ENCODE measurements at places on chromosomes 2 and 18.

DNA sequence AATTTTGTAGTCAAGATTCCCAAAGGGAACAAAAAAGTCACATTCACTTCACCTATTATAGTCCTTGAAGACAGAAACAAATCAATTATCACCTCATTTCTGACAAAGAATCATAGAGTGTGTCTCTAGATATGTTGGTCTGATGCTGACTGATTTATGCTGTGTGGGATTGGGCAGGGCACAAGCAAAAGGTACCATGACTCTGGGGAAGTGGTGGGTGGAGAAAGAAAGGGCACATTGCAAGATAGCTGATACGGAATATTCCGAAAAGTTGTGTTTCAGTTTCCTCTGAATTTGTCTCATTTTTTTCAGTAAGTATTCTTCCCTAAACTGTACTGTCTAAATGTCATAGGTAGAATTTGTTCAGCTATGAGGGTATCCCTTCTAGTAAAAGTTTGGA is 268.0 kb downstream of the MREG start:
- no peak for DNase-seq

DNA sequence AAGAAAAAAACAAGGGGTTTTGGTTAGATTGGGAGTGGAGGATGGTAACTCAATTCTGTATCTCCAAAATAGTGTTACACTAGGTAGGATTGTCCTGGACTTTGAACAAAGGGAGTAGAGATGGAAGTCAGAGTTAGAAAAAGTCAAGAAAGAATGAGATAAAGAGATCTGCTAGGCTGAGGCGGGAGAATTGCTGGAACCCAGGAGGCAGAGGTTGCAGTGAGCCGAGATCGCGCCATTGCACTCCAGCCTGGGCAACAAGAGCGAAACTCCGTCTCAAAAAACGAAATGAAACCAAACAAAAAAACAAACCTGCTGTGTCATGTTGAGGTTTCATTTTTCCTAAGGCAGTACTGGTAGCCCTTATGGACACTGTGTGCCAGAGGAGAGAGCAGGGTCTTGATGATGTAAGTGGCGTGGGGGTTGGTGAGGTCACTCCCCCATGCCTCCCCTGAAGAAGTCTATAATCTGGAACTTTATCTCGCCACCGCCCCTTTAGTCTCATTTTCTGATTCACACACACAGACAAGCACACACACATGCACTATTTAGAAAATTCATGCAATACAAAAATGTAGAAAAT is 10.5 kb downstream of the DRC1 start:
- DNase-seq, result no peak

- peak; percentile 5 for DNase-seq
These were observed 24.6 kb downstream of the ARL6IP6 start for GRCh38 chr2:152743002-152743401.

- no peak for DNase-seq
These were observed 143.5 kb downstream of the AGPS start for GRCh38 chr2:177535958-177536504.

- no peak for DNase-seq
These were observed 427.3 kb downstream of the TSN start for GRCh38 chr2:122182616-122183355.

GRCh38 chr18:13813271-13813849 is 10.6 kb upstream of the MC5R start:
- DNase-seq, result no peak

DNA sequence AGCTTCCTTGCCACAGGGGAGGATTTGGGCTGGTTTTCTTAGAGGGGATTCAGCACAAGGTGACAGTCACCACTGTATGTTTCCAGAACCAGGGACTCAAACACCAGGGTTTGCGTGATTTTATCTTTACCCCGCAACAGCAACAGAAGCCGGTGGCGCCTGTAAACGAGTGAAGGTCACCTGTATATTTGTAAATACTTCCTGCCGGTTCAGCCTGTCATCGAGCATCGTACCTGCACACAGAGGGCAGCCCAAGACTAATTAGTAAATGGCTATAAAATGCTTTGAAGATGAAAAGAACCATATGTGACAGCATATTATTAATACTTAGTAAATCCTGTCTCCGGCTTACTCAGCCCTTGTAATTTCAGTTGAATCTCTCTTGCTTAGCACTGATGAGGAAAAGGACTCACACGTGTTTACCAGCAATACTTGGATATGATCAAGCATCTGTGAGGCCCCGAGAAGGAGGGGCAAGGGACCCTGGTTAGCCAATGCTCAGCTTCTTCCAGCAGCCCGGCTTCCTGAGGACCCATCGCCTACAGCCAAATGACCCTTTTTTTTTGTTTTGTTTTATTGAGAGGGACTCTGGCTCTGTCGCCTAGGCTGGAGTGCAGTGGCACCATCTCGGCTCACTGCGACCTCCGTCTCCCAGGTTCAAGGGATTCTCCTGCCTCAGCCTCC is 51.3 kb upstream of the FOSL2 start:
- DNase-seq, result no peak

DNA sequence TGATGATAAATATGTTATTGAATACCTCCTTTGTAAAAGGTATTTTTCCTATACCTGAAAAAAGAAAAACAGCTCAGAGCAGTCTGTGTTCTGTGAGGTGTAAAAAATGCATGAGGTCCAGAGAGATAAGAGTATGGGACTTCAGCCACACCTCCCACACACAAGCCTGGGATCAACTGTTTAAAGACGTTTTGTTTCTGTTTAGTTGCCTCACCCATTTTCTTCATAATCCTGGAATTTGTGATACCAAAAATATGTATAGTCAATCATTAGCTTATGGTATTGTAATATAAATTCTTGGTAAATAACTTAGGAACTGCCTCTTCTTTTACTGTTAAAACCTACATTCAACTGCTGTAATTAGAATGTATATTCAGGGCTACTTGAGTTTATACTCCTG is 1322.9 kb upstream of the TMEFF2 start:
- no peak for DNase-seq

GRCh38 chr2:43110442-43110871 is 115.9 kb downstream of the ZFP36L2 start:
- no peak for DNase-seq

- DNase-seq, result no peak
These were observed 744.9 kb downstream of the ERBB4 start for GRCh38 chr2:211793690-211794089.

GRCh38 chr2:189441709-189442074 is 418 bp downstream of the WDR75 start:
- DNase-seq, result no peak

DNA sequence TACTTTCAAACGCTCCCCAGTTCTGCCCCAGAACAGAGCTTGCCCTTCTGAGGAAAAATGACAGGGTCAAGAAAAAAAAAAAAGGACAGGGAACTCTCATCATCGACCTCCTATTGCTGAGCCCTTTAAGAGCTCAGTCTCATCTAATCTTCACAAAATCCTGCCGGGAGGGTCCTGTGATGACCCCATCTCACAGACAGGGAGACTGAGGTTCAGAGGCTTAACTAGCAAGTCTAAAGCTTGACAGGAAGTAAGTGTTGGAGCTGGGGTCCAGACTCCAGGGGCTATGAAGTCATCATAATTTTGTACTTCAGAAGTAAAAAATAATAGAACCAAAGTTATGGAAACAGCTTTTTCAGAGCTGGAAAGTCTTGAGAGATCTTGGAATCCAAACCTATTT is 171.1 kb upstream of the MYCN start:
- DNase-seq, result no peak

DNA sequence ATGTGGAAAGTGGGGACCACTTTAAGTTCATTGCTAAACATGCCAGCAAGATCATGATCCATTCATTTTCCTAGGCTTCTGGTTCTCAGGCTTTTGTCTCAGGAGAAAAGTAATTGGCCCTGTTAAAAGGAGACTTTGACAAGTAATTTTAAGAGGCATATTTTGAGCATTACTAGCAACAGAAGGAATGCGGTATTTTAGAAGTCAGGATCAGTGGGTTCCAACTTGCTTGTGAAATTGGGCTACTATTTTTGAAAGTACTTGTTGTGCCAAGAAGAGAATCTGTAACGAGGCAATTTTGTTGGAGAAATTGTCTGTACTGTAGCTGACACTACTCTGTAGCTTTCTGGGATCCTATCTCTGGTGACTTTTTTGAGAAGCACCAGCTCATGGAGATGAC is 59.4 kb downstream of the CERS6 start:
- no peak for DNase-seq

DNA sequence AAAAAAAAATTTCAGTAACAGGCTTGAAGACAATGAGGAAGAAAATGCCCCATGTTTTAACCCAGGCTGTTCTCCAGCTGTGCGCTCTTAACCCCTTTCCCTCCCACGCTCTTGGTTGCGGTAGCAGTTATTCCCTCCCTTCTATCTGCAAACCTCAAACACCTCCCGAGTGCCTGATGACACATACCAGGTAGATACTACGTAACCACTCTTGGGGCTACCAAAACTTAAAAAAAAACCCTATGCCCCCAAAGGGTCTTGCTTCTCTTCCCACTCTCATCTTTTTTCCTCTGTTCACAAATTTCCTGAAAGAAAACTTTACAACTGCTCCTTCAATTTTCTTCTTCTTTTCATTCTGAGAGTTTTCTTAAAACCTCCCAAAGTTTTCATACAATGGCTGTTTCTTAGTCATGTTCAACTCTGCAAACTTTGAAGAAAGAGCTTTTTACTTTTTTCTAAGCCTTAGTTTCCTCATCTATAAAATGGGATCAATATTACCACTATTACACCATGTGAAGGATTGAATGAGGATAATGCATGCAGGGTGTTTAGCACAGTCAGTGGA is 4.9 kb upstream of the DRC1 start:
- DNase-seq, result no peak

GRCh38 chr18:24413148-24413547 is 13.3 kb upstream of the IMPACT start:
- no peak for DNase-seq

DNA sequence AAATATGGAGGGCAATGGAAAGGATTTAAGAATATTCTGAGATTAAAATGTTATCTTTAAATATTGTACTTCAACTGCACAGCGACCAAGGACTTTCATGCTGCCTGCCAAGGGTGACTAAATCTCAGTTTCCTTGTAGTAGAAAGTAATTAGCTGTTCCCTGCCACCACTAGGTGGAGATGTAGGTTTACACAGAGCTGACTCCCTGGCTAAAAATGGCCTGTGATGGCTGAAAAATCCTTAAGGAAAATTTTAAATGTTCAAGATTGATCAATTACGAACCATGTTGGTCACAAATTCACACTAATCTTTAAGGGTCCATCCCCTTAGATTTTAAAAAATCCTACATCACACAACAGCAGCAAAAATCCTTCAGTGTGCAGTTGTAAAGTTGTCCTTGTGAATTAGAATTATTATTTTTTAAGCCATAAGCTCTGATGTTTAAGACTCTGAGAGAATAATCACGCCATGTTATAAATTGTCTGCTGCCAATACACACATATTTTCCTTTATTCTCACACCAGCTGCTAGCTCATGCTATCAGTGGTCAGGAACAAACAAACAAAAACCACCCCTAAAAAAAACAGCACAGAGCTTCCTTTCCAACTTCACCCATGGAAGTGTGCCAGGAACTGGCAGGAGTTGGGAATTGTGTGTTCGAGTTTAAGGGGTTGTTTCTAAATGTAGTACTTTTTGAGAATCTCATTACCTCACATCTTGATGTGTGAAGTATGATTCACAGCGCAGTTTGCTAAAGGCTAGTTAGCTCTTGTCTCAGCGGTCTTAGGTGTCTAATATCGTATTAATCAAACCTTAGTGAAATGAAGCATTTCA is 399.8 kb downstream of the TMEM182 start:
- DNase-seq, result peak; percentile 12

DNA sequence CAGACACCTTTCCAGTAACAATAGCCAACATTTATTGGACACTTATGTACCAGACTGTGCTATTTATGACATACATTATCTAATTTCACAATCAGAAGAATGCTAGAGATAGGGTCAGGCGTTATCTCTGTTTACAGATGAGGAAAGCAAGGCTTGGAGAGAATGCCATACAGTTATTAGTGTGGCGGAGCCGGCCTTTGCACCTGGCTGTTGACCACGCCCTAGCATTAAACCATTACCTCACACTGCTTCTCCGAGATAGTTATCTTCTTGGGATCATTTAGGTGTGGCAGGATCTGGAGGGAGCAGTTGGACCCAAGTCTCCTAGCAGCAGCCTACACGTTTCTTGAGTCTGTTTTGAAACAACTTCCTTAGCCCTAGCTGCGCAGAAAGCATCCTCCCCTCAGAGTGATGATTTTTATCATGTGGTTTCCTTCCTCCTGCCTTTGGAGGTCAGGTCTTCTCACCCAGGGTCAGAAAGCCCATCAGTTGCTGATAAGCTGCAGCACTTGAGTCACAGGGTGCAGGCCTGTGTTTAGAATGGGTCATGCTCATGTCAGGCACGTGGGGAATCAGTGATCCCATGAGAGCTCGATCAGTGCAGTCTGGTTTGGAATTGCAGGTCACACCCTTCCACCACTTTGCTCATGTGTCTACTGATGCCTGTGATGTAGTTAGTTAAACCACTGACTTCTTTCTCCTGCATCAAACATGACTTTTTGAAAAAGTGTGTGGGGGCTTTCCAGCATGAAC is 118.2 kb downstream of the SPTBN1 start:
- DNase-seq, result no peak

DNA sequence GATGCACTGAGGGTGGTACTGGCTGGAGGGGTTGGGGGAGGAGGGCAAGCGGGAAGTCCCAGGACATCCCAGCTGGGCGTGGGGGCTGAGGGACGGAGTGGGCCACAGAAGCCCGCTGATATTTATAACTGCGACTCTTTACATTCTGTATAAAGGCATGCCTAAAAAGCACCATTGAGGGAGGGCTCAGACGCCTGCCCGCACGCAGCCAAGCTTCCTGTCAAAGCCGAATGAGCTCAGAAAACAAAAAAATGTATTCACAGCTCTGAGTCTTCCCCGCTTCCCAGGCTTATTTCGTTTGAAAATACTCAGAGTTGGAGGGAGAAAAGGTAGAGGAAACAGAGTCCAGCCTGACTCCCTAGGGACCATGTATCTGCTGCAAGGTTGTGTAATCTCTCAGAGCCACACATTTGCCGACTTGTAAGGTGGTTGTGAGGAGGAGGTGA is 170.1 kb upstream of the HAAO start:
- DNase-seq, result no peak

- DNase-seq, result no peak
These were observed 69.6 kb downstream of the POLR1A start for GRCh38 chr2:86035883-86036668.

- no peak for DNase-seq
These were observed 12.6 kb downstream of the AGAP1 start for GRCh38 chr2:235506291-235506996.

- DNase-seq, result peak; percentile 56
These were observed 878.8 kb downstream of the TSN start for GRCh38 chr2:122634256-122634655.

GRCh38 chr18:34467058-34467457 is 242.3 kb upstream of the NOL4 start:
- no peak for DNase-seq

DNA sequence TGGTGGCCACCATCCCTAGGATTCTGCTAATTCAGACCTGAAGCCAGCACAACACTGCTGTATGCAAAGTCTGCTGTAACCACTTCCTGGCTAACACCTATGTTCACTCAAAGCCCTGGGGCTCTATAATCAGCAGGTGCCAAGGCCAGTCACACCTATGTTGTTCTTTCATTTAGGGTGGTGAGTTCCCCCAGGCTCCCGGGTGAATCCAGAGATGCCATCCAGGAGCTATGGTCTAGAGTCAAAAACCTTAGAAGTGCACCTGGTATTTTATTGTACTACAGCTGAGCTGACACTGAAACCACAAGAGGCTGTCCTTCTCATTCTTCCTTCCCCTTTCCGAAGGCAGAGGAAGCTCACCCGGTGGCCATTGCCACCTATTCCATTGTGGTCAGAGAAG is 46.2 kb upstream of the CCDC141 start:
- DNase-seq, result no peak

- no peak for DNase-seq
These were observed 23.8 kb upstream of the SLC38A11 start for GRCh38 chr2:164979113-164979512.

All from Panc1 (cell line).